ENCODE measurements at places on chromosomes 2 and 18.

DNA sequence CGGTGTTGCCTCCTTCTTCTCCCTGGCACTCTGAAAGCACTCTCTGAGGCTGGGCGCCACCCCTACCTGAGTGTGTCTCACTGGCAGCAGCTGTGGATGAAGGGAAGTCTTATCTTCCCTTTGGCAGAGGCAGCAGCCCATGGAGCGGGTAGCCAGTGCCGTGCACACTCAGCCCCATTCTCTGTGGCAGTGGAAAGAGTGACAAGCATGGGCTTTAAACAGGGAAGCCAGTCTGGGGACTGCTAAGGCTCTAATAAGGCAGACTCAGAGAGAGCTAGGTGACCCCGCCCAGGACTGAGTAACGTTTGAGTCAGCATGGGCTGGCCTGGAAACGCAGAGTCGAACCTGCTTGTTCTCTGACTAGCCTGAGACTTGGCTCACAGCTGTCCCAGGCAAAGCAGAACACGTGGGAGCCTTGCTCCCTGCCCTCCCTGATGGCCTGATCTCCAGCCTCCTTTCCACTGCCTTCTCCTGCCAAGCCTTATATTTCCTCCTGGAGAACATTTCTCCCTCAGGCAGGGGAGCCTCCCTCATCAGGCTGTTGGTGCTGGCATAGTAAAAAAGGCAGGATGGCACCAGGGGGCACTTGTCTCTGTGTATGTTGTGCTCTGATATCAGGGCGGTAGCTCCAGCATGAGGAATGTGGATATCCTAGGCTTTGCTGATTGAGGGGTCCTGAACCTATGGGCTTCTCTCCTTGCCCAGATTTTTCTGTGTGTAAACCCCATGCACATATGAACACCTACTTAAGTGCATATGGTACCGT is 93.9 kb upstream of the LGALSL start:
- DNase-seq = peak; percentile 36

DNA sequence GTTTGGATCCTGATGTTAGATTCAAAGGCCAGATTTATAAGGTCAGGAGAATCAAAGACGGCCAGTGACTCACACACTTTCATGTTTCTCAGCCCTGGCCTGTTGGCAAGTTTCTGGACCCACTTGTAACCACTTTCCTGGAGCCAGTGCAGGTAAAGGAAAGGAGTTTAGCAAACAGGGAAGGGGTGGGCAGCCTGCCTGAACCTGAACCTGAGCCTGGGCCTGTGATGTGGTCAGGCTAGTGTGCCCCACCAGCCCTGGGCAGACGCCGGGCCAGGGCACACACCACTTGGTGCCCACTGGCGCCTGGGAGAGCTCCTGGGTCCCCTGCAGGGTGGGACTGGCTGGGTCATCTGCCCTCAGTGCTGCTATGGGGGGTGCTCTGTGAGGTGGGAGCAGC is 100.5 kb upstream of the SPRED2 start:
- DNase-seq = no peak

- DNase-seq = no peak
Measured at GRCh38 chr2:74010087-74010541, 25.4 kb downstream of the TET3 start.

DNA sequence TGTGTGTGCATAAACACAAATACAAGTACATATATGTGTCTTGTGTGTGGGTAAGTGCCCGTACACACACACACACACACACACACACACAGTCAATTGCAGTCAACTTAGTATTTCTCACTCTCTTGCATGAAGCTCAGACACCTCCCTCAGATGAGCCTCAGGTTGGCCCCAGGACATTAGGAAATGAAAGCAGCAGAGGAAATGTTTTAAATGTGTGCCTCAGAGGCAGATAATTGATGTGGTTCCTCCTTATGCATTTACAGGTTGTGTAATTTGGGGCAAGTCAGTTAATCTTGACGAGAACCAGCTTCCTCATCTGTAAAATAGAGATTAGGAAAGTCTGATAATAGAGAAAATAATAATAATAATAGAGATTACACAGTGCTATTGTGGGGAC is 814.0 kb upstream of the ID2 start:
- DNase-seq = no peak

GRCh38 chr2:168422584-168422983 is 33.5 kb upstream of the CERS6 start:
- no peak for DNase-seq

DNA sequence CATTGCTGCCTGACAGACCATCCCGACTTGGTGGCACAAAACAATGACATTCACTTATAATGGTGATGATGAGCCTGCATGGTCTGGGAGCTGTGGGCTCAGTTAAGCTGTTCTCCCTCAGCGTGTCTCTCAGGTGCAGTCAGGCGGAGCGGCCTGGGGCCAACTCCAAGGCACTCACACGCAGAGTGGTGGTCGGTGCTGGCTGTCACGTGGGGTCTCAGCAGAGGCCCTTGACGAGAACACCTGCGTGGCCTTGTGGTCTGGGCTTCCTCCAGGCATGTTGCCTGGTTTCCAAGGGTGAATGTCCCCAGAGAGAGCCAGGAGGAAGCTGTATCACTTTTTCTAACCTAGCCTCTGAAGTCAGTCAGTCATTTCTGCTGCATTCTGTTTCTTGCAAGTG is 29.8 kb downstream of the ARMC9 start:
- no peak for DNase-seq

DNA sequence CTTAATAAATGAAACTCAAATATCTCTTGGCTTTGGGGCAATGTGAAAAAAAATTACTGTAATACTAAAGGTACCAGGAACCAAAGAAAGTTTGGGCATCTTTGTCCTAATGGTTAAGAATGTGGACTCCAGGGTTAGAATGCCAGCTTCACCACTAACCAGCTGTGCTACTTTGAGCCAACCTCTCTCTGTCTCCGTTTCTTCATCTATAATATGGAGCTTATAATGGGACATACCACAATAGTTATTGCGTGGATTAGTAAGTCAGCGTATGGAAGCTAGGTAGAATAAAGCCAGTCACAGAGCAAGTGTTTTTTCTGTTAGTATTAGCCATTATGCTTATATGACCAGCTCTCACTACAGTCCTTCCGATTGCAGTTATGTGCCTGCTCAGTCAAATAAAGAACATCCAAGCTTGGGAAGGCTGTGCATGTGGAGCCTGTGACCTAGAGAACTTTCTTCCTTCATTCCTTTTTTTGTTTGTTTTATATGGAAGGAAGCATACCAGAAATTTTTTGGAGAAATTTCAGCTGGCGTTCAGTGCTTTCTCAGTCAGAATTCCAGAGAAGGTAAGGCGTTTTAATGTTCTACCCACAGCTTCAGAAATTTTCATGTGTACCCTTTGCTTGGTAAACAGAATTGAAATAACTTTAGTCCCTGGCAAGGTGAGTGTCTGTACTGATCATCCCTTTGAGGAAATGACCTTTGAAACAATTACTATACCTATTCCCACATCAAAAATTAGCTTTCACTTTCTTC is 114.0 kb upstream of the RND3 start:
- DNase-seq = no peak

- no peak for DNase-seq
Measured at GRCh38 chr18:34661464-34662087, 48.5 kb upstream of the DTNA start.

GRCh38 chr2:55901322-55901721 is 22.3 kb downstream of the EFEMP1 start:
- no peak for DNase-seq

DNA sequence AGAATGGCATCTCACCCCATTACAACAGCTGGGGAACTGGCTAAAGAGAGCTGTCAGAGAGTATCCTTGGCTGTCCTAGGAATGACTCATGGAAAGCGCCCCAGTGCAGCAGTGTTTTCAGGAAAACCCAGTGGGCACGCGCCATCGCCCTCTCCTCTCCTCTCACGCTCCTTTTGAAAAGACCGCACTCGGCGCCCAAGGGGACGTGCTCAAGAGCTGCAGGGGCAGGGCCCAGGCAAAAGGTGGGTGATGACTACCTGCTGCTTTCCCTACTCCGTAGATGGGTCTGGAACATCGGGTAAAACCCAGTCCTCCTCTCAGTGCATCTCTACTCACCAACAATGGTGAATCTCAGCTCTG is 68.1 kb downstream of the EMILIN2 start:
- no peak for DNase-seq

GRCh38 chr2:64448041-64448426 is 5.9 kb upstream of the LGALSL start:
- no peak for DNase-seq

DNA sequence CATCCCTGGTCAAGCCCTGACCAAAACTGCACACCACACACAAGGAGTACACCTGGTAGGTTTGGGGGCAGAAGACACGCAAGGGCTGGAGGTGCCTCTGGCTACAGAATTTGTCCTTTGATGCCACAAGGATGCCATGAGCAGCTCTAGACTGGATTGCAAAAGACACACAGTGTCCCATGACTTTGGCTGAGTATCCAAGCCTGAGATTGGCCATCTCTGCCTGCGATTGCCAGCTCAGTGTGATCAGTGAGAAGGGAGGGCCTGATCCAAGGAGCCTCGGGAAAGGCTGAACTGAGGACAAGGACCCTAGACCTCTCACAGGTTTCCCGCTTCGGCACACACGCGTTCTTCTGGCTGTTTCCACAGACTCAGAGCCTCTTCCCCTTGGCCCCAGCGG is 60.0 kb upstream of the FOSL2 start:
- no peak for DNase-seq

- no peak for DNase-seq
Measured at GRCh38 chr2:20393986-20394385, 43.3 kb upstream of the PUM2 start.

DNA sequence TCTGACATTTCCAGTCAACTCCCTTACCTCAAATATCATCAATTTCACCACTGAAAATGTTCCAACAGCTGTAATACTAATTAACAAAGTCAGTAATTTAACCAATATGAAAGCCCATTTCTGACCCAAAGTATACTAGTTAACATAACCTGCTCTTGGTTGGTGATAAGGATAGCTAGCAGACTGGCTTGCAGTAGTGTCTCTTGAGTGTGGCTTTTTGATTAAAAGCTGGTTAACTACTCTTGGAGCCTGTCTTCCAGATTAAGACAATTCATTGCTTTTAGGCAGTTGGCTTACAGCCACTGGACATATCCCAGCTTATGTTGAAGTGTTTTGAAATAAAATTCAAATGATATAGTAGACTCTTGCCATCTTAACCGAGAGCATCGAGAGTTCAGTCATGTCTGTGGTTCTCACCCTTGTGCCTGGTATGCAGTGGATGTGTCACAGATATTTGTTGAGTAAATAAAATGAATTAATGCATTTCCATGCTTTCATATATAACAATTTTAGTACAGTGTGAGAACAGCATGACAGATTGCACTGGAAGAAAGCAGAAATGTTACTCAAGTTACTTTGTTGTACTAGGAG is 158.1 kb downstream of the TANC1 start:
- no peak for DNase-seq

GRCh38 chr2:134647607-134648256 is 71.1 kb downstream of the TMEM163 start:
- DNase-seq = no peak

DNA sequence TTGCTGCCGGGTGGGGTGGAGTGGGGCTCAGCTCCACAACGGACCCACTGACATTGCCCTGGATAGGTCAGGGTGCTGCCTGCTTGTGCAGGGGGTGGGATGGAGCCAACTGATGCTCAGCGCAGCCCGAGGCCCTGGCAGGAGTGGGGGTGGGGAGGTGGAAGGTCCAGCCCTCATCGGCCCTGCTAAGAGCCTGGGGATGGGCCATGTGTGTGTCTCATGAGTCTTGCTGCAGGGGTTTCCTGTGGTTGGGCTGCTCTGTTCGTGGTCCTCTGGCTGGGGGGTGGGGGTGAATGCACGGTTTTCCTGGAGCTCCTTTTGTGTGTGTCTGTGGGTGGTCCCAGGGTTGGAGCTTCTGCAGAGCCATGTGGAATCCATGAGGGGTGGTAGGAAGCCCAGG is 39.4 kb upstream of the GALR1 start:
- no peak for DNase-seq

DNA sequence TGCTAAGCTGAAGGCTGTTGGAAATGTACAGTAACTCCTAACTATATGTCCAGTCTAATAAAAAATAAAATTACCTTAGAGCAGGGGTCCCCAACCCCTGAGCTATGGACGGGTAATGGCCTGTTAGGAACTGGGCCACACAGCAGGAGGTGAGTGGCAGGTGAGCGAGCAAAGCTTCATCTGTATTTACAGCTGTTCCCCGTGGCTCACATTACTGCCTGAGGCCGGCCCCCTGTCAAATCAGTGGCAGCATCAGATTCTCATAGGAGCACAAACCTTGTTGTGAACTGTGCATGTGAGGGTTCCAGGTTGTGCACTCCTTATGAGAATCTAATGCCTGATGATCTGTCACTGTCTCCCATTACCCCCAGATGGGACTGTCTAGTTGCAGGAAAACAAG is 73.1 kb upstream of the CXCR4 start:
- DNase-seq = no peak

DNA sequence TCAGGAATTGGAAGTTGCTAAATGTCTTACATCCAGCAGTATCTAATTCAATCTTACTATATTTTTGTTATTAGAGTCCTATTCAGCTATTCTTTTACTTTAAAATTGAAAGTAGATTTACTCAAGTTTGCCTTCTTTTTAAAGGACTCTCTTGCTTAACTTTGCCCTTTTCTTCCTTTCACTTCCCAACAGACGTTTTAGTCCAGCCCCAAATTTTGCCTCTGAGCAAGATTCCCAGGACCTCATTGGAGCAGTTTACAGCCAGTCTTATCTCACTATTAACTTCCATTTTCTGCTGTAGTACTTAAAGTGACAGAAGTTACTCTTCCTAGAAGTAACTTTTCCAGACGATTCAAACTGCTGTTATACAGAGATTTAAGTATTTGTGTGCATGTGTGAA is 1.7 kb upstream of the PRKD3 start:
- no peak for DNase-seq

GRCh38 chr2:134158295-134158694 is 95.6 kb upstream of the MGAT5 start:
- no peak for DNase-seq

- no peak for DNase-seq
Measured at GRCh38 chr2:221115944-221116343, 456.2 kb downstream of the EPHA4 start.

- DNase-seq = no peak
Measured at GRCh38 chr2:54855434-54855833, 132.0 kb downstream of the EML6 start.

DNA sequence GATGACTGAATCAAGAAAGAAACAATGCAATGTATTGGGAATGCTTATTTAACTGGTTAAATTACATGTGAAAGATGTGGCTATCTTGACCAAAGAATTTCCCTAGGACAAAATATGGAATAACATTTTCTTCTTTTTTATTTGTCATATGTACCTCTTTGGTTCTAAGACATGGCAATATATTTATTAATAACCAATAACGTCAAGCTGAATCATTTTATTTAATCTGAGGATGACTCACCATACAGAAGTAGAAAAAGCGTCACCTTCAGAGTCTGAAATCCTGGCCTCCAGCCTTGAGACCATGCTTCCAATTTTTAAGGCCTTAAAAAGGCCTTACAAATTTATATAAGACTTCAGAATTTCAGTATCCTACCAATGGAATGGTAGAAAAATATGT is 1464.9 kb downstream of the SUCLG1 start:
- no peak for DNase-seq

DNA sequence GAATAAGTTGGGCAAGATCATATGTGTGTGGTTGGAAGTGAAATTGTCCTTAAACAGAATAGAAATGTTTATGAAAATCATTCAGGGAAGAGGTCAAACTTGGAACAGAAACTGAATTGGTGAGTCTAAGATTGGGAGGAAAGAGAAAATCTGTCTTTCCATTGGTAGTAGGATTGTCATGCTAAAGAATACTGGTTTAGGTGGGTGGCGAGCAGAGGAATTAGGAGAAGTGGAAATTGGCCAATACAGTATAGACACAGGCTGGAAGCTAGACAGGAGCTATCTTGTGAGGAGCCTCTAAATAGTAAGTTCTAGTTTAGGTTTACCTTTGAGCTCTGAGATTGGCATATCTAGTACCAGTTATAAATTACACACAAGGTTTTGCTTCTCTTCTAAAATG is 80.9 kb upstream of the KYNU start:
- no peak for DNase-seq
